ENCODE measurements at places on chromosomes 2 and 18.

DNA sequence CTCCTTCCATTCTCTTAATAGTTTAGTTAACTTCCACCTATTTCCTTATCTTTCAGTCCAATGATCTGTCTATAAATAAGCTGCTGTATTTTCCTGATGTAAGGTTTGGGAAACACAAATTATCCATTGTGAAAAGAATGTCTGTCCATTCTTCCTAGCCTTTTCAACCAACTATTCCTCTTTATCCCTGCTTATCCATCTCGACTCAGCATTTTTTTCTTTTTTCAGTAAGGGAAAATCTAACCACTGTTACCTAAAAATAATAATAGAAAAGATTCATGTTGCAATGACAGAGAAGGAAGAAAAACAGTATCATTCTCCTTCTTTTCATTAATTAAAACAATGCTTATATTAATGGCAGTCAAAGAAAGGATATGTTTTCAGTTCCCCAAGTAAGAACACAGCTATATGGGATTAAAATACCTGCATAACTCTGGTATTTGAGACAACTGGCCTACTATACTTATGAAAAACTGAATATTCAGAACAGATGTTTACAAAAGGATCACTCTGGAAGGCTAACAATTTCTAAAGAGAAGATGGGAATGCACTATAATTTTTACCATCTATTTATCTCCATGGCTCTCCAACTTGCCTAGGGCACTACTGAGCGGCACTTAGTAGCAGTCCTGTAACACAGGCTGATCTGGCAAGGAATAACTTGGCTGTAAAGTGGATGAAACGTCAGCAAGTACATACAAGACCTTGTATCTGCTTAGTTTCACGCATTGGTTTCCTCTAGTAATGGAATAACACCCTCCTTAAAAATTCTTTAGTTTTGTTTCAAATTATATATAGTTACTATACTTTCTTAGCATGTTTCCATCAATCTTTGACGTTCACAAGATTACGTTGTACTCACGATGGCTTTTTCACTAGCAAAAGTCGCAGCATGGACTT is 57.2 kb downstream of the RTTN start:
- no peak for DNase-seq

DNA sequence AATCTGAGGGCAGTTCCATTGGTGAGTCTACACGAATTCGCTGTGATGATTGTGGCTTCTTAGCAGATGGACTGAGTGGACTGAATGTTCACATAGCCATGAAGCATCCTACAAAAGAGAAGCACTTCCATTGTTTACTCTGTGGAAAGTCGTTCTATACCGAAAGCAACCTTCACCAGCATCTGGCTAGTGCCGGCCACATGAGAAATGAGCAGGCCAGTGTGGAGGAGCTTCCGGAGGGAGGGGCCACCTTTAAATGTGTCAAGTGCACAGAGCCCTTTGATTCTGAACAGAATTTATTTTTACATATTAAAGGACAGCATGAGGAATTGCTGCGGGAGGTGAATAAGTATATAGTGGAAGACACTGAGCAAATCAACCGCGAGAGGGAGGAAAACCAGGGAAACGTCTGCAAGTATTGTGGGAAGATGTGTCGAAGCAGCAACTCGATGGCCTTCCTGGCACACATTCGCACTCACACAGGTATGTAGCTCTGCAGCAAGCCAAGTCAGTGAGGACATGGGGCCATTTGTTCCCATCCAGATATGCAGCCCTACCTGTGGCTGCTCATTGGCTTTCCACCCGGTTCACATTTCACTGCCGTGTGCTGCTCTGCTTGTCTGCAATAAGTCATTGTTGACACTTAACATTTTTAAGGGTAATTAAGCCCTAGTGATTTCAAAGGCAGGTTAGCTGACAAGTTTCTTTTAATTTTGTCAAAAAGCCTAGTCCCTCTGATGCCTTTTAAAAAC is 37.7 kb downstream of the ZNF407 start:
- no peak for DNase-seq

- no peak for DNase-seq
These were observed 1.0 kb upstream of the HOXD12 start for GRCh38 chr2:176098366-176099158.

DNA sequence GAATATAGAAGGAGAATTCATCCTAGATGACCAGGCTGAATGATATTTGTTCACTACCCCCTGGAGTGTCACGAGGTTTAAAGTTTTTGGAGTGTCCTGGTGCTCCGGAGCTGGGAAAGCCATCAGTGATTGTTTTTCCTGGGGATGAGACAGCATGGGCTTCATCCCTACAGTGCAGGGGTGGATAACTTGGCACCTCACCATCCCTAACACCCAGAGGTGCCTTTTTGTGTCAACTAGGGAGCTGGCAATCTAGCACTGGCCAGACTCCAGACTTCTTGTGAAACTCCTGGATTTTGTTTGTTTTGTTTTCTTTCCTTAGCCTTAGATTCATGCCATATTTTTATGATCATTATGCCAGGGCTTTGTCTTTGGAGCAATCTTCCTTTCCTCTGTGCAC is 164.8 kb downstream of the PRKCE start:
- no peak for DNase-seq

DNA sequence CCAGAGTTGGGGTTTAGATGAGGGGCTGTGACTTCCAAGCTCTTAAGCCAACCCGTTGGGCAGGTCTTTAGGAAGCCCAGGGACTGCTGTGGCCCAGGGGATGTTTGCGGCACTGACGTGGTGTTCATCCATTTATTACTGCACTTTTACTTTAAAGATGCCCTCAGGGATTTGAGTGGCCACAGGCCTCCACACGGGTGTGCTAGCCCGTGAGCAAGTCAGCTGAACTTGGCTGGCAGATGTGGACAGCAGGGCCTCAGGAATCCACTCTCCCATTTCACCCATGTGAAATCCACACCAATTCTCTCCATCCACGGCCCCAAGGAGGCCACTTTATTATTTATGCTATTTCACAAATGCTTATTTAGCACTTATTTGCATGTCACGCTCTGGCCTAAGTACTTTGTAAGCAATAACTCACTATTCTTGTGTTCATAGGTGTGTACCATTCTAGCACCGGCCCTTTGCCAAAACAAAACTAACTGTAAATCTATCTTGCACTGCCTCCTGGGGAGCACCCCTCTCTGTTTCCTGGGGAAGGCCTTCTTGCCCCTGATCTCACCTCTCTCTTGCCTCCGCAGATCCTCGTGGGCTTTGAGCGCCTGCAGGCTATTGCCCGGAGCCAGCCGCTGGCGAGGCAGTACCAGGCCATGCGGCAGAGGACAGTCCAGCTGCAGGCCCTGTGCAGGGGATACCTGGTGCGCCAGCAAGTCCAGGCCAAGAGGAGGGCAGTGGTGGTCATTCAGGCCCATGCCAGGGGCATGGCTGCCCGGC is 39.1 kb upstream of the GPR17 start:
- no peak for DNase-seq

All from activated CD4-positive, alpha-beta T cell treated with anti-CD3 and anti-CD28 coated beads, Interleukin-10, Interleukin-2, amounts not matched to agents 100 ng/mL and 50 ng/mL, durations not matched to agents 16 hours and 8 hours (primary cell).